ENCODE measurements at places on chromosomes 6 and 20.

DNA sequence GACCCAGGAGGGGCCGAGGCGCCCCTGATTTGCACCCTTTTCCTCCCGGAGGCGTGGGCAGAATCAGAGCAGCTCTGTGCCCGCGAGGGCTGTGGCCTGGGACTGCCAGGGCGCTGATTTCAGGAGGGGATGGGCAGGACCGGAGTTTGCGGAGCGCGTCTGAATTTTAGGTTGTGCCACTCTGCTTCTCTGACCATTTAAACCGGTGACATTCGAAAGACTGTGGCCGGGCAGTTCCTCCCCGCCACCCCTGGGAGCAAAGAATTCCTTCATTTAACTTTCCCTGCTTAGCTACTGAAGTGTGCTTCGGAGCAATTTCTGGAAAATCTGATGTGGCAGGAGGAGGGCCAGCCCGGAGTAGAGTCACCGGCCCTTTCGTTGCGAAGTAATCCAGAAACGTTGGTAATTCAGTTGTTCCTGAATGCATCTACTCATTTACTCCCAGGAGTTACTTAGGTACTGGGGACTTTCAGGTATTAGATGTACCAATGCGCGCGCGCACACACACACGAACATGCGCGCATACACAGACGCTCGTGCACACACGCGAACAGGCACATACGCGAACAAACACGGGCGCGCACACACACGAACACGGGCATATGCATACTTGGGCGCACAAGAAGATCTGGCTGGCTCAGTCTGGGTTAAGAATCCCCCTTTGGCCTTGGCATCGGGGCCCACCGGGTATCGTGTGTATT, 568 bp downstream of the CCDC170 start:
- DNase-seq: no peak

DNA sequence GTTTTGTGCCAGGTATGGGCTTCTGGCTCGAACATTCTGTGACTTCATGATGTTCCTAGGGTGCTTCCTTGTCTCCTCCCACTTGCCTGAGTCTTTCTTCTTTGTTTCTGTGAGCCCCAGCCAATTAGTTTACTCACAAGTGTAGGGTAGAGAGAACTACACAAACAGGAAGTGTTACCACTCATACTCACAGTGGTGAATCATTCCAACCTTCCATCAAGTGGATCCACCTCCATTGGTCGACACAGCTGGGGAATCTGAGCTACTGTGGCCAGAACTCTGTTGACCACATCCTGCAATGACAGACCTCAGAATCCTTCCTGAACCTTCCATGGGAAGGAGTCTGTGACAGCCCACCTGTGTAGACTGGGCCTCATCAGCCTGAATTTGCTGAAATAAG, 76.8 kb downstream of the UNC5CL start:
- DNase-seq: no peak

DNA sequence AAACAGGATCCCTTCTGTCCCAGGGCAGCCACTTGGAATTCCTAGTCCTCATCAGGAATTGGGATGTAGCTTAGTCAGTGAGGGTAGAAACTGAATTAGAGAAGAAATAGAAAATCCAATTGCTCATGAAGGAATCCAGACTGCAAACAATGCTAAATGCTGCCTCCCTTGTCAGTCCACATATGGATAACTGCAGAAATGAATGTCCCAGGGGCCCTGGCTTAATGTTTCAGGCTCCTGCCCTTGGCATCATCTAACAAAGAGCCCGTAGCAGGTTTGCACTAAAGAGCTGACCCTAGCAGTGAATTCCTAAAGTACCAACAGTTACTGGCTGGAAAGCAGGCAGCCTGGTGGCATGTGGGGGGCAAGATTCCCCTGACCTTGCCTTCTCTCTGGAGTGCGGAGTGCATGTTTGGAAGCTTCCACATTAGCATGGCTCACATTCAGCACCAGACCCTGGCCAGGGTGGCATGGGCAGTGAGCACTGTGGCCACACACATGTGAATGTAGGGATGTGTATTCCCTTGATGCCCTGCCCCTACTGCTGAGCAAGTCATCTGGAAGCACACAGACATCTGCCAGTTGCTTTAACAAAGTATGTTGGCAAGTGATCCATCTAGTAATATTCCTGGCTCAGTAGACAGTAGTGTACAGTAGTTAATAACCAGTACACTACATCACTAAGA, 394.5 kb downstream of the CDC5L start:
- no peak for DNase-seq

GRCh38 chr20:60007464-60007863, 49.2 kb downstream of the CDH26 start:
- DNase-seq: no peak

- no peak for DNase-seq
Observed at GRCh38 chr6:151690768-151691562, 116.5 kb upstream of the ESR1 start.

GRCh38 chr6:159788753-159789376, 537 bp downstream of the TCP1 start:
- DNase-seq: no peak

DNA sequence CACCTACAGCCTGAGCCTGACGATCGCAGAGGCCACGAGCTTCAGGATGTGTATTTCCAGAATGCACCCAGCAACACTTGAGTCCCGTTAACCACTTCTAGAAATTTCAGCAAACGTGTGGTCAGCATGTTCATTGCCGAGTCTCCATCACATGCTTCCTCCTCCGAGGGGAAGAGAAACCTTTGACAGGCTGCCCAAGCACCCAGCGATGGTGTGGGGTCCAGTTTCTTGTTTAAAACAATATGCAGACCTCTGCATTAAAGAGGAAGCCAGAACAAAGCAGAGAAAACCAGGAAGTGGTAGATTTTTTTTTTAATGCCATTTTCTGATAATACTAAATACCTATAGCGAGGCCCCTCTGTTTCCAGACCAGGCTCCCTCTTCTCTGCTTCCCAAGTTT, 71.9 kb downstream of the GNAS-AS1 start:
- no peak for DNase-seq

- no peak for DNase-seq
Observed at GRCh38 chr20:31712112-31712553, 10.5 kb downstream of the BCL2L1 start.

DNA sequence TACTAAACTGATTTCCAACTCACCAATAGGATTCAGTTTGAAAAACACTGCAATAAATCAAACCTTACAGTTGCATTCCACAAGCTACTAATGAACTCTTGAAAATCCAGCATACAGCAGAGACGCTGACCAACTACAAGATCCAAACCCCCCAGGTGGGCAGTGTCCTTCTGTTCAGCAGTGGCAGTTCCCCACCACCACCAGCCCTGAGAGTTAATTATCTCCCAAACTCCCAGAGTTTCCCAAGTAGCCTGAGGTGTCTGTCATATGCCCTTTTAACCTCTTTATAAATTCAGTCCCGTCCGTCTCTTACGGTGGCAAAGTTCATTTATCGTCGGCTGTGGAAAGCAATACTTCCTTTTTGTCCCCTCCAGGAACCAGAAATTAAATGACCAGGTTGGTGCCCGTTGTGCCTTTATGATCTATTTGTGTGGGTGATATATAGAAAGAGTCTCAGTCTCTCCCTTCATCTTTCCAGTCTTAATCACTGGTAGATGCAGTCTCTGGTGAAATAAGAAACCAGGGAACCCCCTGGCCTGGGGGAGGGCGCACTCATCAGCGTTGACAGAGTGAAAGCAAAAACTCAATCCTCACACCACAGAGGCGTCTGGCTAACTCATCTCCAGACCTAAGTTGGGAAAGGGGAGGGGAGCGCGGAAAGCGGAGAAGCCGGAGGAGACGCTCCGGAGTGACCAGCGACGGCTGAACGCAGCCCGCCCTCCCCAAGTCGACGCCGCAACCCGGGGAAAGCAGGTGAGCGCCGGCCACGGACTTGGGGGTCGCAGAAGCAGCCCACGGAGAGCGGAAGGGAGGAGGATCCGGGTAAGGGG, 717 bp downstream of the MRPL14 start:
- peak; percentile 65 for DNase-seq

GRCh38 chr6:43074847-43075669, 1.1 kb upstream of the PTK7 start:
- no peak for DNase-seq

GRCh38 chr20:16147216-16147615, 426.0 kb downstream of the KIF16B start:
- no peak for DNase-seq

- DNase-seq: no peak
Observed at GRCh38 chr6:42007286-42008137, 42.8 kb upstream of the TAF8 start.

DNA sequence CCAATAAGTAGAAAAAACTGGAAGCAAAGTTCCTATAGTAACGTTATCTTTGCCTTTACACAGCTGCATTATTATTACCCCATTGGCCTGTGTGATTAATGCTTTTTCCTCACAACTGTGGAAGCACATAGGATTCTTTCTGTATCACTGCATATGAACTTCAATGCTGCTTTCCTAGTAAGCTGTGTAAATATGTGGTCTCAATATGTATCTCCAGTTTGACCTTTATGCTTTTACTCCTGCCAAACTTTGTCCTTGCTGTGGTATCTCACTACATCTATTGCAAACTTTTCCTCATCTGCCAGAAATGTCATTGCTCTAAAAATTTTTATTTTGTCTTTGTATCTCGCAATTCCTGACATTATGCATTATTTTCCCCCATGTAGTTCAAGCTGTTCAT, 168.6 kb downstream of the ZFAND3 start:
- no peak for DNase-seq

DNA sequence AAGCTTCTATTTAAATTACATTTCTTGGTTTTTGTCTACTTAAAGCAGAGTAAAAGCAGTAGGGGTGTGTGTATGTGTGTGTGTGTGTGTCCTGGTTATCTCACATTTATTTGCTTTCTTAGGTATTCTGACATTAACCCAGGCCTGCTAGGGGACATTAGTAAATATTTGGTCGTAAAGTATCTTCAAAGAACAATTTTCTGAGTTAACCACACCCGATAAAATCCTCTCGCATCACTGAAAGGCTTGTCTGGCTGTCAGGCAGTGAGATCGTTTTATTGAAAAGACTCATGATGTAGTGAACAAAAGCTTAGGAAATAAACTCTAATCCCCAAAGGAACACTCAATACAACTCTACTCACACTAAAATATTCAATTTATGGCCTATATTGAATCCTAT, 77.9 kb downstream of the ZNF217 start:
- no peak for DNase-seq

- no peak for DNase-seq
Observed at GRCh38 chr6:3918469-3918868, 69.3 kb downstream of the FAM50B start.

DNA sequence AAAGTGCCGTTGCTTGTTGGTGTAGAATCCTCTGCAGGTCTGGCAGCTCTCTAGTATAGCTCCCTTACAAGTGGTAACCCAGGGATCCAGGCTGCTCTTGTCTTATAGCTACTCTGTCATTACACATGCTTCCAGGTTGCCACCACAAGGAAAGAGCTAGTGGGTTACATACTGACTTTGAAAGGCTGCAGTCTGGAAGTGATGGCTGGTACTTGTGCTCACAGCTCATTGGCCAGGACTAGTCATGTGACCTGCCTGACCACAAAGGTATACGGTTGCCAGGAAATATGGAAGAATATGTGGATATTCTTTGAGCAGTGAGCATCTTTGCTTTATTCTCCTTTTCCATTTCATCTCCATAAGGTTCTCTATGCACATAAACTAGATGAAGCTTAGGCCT, 46.0 kb downstream of the RREB1 start:
- no peak for DNase-seq

DNA sequence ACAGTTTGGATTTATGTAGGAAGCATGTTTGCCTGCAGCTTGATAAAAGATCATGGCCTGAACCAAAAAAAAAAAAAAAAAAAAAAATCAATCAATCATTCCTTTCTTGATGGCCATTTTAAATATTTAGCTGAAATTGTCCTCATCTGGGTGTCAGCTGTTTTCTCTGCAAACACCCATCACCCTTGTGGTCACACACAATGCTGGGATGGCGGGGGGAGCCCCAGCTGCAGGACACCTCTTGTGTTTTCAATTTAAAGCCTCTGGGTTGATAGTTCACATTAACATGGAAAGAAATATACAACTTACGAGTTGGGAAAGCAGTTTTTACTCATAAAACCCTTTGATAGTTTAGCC, 160.4 kb downstream of the ZFP64 start:
- no peak for DNase-seq

DNA sequence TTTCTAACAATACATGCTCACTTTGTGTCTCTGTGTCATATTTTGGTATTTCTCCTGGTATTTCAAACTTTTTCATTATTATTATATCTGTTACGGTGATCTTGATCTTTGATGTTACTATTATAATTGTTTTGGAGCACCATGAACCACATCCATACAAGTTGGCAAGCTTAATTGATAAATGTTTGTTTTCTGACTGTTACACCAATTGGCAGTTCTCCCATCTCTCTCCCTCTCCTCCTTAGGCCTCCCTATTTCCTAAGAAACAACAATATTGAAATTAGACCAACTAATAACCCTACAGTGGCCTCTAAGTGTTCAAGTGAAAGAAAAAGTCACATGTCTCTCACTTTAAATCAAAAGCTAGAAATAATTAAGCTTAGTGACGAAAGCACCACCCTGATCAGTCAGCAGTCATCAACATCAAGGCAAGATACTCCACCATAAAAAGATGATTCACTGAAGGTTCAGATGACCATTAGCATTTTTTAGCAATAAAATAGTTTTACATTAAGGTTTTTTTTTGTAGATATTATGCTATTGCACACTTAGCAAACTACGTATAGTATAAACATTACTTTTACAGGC, 61.5 kb downstream of the IBTK start:
- DNase-seq: no peak

GRCh38 chr6:158262755-158263154, 49.5 kb upstream of the TULP4 start:
- DNase-seq: no peak

DNA sequence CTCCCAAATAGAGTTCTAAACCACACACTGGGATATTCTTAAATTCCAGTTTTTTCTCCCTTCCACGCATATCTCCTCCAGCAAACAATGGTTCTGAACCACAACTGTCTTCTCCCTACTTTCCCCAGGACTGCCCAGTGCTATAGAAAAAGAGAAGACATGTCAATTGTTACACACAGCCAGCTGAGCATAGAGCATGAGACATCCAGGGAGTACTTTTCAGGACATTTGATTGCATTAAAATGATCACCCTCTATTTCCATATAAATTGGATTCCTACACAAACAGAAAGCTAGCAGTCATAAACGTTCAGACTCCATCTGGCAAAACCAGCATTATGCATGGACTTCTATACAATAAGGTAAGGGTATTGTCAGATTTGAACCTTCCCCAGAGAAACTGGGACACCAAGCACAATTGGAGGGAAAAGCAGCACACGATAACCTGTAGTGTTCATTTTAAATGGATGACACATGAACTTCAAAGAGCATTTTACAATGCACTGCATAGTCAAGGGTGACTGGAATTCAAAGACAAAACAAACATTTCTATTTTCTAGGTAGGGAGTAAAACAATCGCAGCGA, 93.1 kb upstream of the HEY2 start:
- DNase-seq: no peak

GRCh38 chr6:65157025-65157424, 550.0 kb downstream of the EYS start:
- DNase-seq: no peak

All from stimulated activated CD4-positive, alpha-beta T cell treated with anti-CD3 and anti-CD28 coated beads, Interleukin-1b, Interleukin-23, amount 100 ng/mL, for 1 hour (primary cell).